Stimulated activated CD8-positive, alpha-beta memory T cell treated with anti-CD3 and anti-CD28 coated beads, Interleukin-4, amount 100 ng/mL, for 48 hours (primary cell): ENCODE measurements at places on chromosomes 12 and 14.

GRCh38 chr14:45807178-45807899 is 554.3 kb upstream of the MIS18BP1 start:
- DNase-seq: no peak

DNA sequence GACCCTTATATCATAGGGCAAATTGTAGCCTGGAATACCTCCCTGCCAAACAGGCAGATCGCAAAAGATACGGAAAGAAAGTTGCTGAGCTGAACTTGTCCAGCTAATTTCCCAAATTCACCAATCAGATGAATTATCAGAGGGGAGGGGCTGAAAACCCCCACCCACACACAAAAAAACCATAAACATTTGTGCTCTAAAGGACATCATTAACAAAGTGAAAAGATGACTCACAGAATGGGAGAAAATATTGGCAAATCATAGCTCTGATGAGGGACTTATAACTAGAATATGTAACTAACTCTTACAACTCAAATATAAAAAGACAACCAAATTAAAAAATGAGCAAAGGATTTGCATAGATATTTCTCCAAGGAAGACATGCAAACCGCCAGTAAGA is 36.3 kb downstream of the PTHLH start:
- DNase-seq: no peak

GRCh38 chr12:6183689-6184428 is 16.3 kb upstream of the CD9 start:
- no peak for DNase-seq

DNA sequence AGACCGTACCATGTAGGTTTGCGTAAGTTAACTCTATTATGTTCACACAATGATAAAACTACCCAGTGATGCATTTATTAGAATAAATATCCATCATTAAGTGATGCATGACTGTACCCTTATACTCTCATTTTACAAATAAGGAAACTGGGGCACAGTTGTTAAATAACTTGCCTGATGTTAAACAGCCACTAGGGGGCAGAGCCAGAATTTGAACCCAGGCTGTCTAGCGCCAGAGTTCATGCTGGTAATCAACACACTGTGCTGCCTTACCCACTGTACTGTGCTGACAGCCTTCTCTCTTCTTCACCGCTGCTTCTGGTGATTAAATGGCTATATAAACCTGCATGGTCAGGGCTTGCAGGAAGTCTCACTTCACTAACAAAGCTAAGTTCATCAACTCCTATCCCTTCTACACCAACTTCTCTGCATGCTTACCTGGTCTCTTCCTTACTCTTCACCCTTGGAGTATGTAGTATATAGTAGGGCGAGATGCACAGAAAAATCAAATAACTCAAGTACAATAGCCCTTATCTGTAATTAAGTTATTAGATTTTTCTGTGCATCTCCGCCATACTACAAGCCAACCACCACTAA is 43.6 kb upstream of the APPL2 start:
- DNase-seq: peak; percentile 57

- no peak for DNase-seq
Observed at GRCh38 chr12:100820314-100820713, 25.7 kb downstream of the ANO4 start.

DNA sequence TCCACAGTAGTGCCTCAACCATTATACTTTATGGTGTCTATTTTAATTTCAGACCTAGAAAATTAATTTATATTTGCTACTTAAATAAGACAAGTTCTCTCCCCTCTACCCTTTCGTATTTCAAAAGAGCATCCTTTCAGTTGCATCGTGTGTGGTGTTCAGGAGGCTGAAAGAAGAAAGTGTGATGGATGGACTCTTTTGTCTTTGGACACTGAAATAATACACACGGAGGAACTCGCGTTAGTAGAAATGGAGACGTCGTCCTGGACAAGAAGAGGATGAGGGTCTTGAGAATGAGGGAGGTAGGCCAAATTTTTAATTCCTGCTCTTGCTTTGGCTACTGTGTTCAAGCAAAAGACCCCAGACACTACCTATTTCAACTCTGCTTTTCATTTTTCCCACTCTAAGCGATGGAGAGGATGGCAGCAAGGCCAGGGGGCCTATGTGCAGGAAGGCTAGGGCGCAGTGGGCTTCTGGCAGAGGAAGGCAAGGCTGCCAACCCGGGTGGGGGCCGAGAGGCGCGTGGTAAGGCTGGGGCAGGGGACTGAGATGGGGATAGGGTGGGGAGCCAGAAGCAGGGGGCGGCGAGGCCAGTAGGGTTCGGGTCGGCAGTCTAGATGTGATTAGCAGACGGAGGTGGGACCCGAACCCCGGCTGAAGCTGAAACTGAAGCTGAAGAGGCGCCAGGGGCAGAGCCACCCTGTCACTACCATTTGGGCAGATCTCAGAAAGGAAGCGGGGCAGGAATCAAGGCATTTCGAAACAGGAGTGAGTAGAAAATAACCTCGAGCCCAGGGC is 722 bp downstream of the TMED8 start:
- DNase-seq: peak; percentile 62

GRCh38 chr12:55736780-55737580 is 5.9 kb upstream of the GDF11 start:
- peak; percentile 80 for DNase-seq

DNA sequence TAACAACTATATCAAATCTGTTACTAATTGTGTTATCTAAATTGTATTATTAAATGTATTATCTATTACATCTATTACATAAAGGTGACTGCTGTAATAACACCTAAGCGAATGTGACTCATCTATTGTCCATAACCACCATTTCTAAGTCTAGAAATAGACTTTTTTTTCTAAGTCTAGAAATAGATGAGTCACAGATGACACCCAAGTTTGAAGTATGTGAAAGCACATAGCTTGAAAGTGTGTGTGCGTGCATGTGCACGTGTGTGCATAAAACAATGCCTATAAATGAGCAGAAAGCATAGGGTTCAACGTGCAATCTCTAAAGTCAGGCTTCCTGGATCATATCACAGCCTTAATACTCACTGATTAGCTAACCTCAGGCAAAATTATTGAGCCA is 451.3 kb upstream of the USP15 start:
- DNase-seq: no peak

GRCh38 chr12:132547205-132547740 is 57.3 kb downstream of the FBRSL1 start:
- DNase-seq: no peak

DNA sequence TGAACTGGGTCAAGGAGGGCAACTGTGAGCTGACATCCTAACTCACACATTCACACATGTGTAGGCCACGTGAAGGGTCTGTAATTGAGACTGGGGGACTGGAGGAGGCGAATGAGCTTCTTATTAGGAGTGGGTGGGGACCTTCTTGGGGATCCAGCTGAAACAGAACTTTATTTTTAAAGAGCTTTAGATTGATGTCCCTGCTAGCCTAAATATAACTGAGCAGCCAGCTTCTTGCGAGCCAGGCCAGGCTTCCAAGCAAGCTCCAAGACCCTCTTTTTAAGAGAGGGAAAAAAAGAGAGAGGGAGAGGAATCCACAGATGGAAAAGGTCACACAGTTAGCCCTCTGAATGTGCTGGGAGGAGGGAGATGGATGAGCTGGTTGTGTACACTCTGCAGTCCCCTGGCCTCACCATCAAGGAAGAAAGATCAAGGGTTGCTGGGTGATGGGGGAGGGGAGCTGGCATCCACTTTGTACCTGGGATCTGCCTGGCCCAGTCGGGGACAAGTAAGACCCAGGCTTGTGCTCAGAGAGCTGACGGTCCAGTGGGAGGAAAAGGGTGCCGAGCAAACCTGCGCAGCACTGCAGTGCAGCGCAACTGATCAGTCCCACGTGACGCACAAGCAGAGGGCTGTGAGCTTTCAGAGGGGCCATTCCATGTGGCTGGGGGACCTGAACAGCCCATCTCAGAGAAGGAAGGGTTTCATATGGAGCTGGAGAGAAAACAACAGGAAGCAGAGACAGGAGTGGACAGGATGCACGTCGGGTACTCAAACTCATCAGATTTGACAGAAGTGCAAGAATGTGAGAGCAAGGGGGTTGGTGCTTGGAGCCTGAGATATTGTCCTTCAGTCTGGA is 154.5 kb downstream of the ZFP36L1 start:
- DNase-seq: no peak

DNA sequence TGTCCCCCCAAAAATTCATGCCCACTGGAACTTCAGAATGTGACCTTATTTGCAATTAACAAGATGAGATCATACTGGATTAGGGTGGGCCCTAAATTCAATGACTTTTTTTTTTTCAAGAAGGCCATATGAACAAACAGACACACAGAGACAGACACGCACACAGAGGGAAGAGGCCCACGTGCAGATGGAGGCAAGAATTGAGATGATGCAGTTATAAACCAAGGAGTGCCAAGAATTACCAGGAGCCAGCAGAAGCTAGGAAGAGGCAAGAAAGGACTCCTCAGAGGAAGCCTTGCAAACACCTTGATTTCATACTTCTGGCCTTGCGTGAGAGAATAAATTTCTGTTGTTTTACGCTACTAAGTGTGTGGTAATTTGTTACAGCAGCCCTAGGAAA is 33.4 kb downstream of the NELL2 start:
- DNase-seq: no peak
